ENCODE measurements at places on chromosomes 5 and 9.

- DNase-seq, result peak; percentile 84
Observed at GRCh38 chr9:128191406-128192046, at the start of gene CIZ1. CIZ1 (minus strand) TSS chr9:128191572; CDS start chr9:128190857, 715 bp downstream.

DNA sequence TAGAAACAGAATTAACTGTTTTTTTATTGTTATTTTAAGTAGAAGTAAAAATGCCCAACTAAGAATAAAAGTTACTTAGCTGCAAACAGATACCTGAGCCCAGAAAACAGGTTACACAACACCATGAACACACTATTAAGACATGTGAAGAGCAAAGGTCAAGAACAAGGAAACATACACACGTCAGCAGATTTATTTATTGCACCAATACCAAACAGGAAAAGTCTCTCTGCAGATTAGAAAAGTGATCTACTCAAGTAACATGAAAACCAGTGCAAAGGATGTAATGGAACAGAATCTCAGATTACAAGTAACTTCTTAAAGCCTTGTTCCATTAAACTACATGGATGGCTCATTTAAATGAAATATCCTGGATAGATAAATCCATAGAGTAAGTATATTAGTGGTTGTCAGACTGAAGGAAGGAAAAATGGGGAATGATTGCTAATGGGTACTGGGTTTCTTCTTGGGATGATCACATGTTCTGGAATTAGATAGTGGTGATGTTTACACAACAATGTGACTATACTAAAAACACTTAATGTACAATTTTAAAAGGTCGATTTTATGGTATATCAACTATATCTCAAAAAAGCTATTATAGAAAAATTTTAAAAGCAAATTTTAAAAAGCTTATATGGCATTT, 6.1 kb downstream of the SAR1B start:
- no peak for DNase-seq

DNA sequence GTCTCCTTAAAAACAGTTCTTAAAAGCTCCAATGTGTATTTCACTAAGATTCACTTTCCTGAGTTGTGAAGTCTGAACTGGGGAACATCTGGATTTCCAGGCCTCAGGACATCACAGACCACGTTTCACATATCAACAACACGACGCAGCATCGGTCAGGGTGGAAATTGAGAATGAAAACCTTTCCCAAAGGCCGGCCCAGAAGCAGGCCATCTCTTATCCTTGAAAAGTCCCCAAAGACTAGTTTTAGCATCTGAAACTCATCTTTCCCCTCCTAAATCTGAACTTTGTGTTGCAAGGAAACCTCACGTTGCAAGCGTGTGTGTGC, 96.4 kb upstream of the COL5A1 start:
- no peak for DNase-seq

- DNase-seq, result no peak
Observed at GRCh38 chr5:174982485-174982884, 258.1 kb downstream of the MSX2 start.

DNA sequence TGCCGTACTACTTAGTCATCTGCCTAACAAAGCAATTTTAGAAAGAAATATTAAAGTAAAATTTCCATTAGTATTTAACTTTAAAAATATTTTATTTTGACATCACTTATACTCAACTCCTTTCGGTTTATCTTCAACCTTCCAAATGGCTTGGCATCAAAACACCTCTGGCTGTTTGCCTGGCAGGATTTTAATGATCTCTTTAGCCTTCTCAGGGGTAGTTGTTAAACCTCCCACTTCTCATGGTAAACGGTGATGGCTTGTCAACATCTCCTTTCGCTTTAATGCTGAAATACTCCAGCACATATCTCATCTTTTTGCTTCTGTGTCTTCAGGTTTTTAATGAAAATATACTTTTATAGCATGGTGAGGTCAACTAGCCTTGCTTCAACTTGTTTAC, 747.1 kb downstream of the CETN3 start:
- no peak for DNase-seq

- no peak for DNase-seq
Observed at GRCh38 chr9:125431741-125432271, 170.2 kb downstream of the GAPVD1 start.

GRCh38 chr9:14349447-14350348, 35.8 kb upstream of the NFIB start:
- no peak for DNase-seq

DNA sequence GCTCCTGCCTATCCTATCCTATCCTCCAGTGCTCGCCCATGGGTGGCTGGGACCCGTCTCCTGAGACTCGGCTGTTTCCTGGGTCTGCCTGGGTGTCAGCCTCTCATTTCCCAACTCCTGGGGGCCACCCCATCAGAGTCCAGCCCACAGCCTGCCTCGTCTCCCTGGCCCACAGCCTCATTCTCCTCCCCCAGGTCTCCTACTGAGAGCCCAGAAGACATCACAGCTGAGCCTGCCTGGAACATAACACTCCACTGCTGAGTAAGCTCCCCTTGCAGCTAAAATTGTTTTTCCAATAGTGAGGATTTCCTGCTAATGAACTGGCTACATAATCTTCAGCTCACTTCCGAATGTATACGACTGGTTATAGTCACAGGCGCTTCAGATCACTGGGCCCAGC, 95.3 kb downstream of the TTLL11 start:
- no peak for DNase-seq

DNA sequence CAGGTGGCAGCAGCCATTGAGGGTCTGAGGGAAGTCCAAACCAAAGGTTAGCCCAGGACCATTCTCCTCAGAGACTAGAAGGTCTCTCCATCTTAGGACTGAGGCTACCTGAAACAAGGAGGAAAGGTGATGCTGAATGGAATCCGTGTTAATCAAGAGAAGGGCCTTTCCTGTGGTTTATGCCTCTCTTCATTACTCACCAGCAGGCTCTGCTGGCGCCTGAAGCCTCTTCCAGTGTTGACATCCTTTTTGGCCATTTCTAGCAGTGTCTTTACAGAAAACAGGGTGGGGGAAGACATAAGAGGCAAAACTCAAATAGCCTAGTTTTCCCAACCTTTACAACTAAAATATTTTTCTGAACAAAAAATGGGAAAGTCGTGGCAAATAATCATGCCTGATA, 98.0 kb downstream of the ENC1 start:
- no peak for DNase-seq

DNA sequence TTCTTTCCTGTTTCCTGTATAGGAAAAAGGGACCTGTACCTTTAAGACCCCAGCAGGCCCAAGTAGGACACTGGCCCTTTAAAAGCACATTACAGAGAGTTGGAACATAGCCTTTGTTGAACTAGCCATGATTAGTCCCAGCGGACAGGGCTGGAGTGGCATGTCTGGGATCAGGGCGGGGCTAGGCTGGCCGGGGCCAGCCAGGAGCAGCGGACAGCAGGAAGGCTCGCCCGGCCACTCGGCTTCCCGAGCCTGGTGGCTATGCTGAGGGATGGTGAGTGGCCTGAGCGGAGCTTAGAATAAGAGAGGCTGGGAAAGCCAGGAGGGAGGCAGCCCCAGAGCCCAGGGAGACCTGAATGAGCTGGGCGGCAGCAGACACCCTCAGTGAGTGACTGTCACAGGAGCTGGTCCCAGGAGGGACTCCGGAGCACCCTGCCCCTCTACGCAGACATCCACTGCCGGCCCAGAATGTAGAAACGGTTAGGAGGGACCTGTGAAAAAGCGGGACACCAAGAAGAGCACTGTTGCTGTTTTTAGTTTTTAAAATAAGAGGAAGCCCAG, 92.1 kb downstream of the DAB2IP start:
- peak; percentile 69 for DNase-seq

GRCh38 chr5:77812926-77813589, 36.9 kb upstream of the TBCA start:
- DNase-seq, result no peak

DNA sequence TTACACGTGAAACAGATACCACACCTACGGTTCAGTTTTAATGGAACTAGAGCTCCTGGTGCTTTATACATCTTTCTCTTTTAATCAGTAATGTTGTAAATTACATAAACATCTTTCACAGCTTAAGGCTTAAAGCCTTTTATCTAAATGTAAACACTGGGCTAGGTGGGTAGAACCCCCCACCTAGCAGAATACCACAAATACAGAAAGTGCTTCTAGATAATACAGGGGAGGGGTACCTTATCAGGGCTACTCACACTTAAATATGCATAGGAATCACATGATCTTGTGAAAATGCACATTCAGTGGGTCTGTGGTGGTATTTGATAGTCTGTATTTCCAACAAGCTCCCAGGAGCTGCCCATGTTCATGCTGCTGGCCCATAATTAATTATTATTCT, 256.4 kb upstream of the TARS1 start:
- DNase-seq, result no peak

- DNase-seq, result no peak
Observed at GRCh38 chr9:84121991-84122523, 141.5 kb downstream of the RMI1 start.

GRCh38 chr9:6410633-6411032, 2.4 kb upstream of the UHRF2 start:
- DNase-seq, result no peak

GRCh38 chr9:115373710-115374045, 255.7 kb upstream of the TNC start:
- DNase-seq, result no peak

GRCh38 chr9:100170085-100170484, 71.0 kb downstream of the INVS start:
- DNase-seq, result no peak

- no peak for DNase-seq
Observed at GRCh38 chr5:41927604-41928003, 2.5 kb downstream of the FBXO4 start.

DNA sequence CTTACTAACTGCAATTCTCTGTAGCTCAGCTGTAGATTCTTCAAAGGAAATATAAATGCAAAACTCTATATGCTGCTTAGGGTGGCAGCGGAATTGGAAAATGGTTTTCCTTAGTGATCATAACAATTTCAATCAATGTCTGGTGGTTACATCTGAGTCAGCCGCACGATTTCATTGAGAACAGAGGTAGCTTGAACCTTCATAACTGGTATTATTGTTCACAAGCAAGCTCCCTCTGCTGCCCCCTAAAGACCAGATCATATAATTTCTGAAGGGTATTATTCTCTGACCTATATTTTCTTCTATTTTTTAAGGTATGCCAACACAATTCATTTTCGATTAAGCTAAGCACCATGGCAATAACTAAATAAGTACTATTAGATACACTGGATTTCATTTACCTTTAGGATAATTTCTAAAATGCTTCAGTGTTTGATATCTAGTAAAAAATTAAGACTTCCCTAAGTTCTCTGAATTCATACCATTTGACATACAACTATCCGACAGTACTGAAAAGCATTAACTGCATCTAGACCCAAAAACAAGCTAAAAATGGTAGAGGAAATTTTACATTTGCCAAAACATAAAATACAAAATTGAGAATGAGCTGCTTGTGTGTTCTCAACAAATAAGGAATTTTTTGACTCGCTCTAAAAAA, 181.1 kb upstream of the SPEF2 start:
- DNase-seq, result no peak

DNA sequence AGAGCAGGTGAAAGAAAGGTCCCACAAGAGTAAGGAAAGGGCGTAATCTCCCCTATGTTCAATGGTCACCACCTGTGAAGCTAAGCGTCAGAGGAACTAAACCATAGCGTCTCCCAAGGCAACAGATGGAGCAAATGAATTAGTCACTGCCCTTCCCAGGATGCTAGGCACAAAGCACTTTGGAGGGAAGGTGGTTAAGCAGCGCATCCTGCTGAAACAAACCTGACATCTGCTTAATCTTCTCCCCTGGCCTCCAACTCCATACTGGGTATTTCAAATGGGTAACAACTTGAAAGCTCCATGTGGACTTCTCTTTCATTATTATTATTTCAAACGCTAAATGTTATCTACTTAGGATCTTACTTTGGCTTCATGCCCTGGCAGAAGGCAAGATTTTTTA, 227.3 kb downstream of the MLLT3 start:
- no peak for DNase-seq

DNA sequence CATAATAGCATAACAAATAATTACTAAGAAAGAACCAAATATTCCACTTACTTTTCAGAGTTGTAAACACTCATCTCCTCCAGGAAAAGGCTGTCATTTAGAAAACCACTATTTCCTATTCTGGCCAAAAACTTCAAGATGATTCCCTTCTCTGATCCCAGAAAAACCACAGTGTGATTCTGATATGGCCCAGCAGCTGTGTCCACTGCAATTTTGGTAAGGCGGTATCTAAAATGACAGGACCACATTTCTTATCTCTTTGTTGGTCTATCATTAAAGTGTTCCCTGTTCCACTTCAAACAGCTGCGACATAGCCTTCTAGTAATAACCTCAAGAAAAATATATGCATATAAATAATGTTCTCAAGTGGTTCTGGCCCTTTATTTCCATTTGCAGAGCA, 96.1 kb downstream of the SEMA6A start:
- DNase-seq, result no peak

- no peak for DNase-seq
Observed at GRCh38 chr5:9765419-9766140, 135.4 kb upstream of the TAS2R1 start.

DNA sequence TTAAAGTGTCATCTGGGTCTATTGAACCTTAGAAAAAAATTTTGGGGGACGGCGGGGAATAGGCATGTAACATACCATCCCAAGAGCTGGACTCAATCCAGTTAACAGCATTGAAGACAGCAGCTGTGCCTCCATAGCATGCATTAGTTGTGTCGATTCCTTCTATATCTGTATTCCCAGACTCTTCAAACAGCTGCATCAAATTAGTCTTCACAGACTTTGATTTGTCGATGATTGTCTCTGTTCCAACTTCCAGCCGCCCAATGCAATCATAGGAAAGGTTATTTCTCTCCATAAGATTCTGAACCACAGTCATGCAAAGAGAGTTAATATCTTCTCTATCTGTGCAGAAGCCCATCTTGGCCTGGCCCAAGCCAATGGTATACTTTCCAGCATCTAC, 14.8 kb downstream of the HMGCS1 start:
- DNase-seq, result no peak

DNA sequence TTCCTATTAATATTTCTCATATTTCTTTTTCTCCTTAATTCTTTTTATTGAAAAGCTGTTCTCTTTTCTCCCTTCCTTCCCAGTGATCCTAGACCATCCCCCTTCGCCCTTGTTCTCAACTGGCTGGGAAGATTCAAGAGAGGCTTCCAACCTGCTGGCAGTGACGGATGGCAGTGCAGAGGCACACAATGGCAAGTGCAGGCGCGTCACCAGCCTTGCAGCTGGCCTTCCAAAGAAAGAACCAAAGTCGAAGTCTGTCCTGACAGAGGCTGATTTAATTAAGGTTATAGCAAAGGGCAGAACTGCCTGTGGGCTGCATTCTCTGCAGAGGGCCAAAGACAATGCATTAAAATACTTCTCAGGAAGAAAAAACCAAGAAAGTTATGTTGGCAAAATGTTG, 7.4 kb downstream of the CEMIP2 start:
- no peak for DNase-seq

GRCh38 chr9:74645007-74645639, 148.0 kb downstream of the RORB start:
- no peak for DNase-seq

DNA sequence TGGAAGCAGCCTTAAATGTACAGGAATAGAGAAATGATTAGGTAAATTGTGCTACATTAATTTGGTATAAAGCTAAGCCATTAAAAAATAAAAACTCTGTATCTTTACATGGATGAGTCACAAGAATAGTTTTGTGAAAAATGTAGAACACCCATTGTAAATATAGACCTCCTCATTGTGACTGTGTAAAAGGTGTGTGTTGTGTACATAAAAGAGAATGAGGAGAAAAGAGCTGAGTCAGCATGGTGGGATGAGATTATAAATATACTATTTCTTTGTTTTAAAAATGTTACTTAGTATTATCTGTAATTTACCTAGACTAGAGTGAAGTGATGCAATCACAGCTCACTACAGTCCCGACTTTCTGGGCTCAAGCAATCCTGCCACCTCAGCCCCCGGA, 250.5 kb downstream of the KIAA0825 start:
- no peak for DNase-seq

- DNase-seq, result no peak
Observed at GRCh38 chr5:103624675-103625074, 62.1 kb upstream of the NUDT12 start.
